ENCODE measurements at places on chromosomes 6 and 20.

DNA sequence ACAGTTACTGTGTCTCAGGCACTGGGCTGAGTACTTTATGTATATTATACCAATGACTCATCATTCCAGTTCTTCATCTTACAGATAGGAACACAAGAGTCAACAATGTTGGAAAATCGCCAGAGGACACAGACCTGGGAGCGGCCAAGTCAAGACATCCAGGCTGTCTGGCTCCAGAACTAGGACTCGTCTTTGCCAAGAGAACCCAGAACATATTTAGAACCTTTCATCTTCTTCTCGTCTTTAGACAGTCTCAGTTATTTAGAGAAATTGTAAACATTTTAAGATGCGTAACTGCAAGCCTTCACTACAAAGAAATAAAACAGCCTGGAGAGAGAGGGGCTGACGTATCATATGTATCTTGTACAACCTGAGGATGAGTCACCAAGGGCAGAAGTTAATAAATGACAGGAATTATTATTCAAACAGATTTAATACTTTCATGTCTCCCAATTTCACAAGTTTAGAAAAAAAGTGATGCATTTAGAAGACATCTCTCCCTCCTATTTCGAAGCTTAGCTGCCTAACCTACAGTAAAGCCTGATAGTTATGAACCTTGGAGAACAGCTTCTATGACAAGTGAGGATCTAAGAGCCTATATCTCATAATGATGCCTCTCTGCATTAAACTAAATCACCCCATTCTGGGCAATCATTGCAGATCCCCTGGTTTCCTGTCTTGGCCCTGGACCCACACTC, 43.4 kb downstream of the SLC22A3 start:
- no peak for DNase-seq

GRCh38 chr6:34813028-34813713, 21.3 kb downstream of the BLTP3A start:
- DNase-seq = no peak

GRCh38 chr6:125550892-125551291, 198.5 kb upstream of the HEY2 start:
- no peak for DNase-seq

DNA sequence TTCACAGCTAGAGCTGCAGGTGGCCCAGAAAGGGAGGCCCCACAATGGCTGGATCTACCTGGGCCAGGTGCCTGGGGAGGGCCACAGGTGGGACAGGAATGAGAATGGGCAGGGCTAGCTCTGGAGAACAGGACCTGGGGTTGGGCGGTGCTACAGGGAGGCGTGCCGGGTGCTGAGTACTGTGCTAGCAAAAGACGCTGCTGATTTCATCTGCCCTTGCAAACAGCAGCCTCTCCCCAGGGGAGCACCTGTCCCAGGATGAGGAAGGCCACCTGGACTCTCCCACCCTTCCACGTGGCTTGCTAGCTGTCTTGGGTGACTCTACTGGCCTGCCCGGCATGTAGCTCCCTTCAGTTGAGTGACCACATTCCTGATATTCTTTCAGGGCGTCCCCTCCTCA, 6.6 kb upstream of the YTHDF1 start:
- DNase-seq = no peak

- no peak for DNase-seq
Measured at GRCh38 chr20:36818861-36819260, 45.3 kb upstream of the DSN1 start.

DNA sequence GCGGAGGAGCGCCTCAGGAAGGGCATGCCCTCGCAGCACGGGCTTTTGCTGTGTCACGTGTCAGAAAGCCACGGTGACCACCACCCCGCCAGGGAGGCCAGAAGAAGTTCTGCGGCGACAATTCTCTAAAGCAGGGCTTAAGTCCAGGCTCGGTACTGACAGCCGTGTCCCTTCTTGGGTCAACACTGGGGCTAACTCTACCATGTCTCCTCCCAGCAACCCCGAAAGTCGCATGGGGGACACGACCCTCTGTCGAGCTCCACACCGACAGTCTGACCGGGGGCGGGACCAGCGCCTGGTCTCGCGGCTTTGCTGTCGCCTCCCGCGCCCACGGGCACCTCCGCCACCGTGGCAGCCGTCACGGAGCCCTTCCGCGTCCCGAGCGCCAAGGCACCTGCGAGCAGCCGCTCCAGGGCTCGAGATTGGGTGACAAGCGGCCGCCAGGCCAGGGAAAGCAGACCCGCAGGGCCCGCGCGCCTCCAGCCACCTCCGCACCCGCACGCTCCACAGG, 534 bp downstream of the NANP start:
- peak; percentile 22 for DNase-seq

- DNase-seq = no peak
Measured at GRCh38 chr20:20741087-20742045, 28.9 kb upstream of the RALGAPA2 start.

GRCh38 chr6:110756817-110757216, 58.5 kb downstream of the CDK19 start:
- DNase-seq = no peak

- DNase-seq = peak; percentile 50
Measured at GRCh38 chr6:53546281-53546680, 1.4 kb upstream of the GCLC start.

- DNase-seq = no peak
Measured at GRCh38 chr20:19807946-19808330, 49.9 kb downstream of the RIN2 start.

GRCh38 chr6:168261234-168261633, 58.3 kb downstream of the DACT2 start:
- DNase-seq = no peak

DNA sequence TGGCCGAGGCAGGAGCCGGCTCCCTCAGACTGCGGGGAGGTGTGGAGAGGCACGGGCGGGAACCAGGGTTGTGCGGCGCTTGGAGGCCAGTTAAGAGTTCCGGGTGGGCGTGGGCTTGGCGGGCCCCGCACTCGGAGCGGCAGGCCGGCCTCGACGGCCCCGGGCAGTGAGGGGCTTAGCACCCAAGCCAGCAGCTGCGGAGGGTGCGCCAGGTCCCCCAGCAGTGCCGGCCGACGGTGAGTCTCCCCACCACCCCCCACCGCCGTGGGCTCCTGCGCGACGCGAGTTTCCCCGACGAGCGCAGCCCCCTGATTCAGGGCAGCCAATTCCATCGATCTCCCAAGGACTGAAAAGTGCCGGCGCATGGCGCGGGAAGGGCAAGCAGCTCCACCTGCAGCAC, 605.4 kb upstream of the SLC35B3 start:
- no peak for DNase-seq

GRCh38 chr6:39452306-39453145, 130.0 kb upstream of the KCNK16 start:
- no peak for DNase-seq

- DNase-seq = no peak
Measured at GRCh38 chr6:150600301-150601017, 774 bp downstream of the PLEKHG1 start.
